ENCODE measurements at places on chromosomes 6 and 20. TPM values are rescaled to one million over a fixed set of nuclear protein-coding genes. Genes with fewer than 3 reads are reported as not detected.
A peak's percentile ranks its signal among the peaks of the same experiment; 100 is the strongest.

Gene RAB44
- polyA plus RNA-seq = 0.68 TPM

Gene FAM83B
- 0.72 TPM for polyA plus RNA-seq

Gene NR2E1
- polyA plus RNA-seq = not detected

Gene PHACTR2
- polyA plus RNA-seq = 11.2 TPM

Gene PLG
- 0.94 TPM for polyA plus RNA-seq

Gene RAMACL
- 0.37 TPM for polyA plus RNA-seq

Gene ELOVL4
- polyA plus RNA-seq = 3.2 TPM

DNA sequence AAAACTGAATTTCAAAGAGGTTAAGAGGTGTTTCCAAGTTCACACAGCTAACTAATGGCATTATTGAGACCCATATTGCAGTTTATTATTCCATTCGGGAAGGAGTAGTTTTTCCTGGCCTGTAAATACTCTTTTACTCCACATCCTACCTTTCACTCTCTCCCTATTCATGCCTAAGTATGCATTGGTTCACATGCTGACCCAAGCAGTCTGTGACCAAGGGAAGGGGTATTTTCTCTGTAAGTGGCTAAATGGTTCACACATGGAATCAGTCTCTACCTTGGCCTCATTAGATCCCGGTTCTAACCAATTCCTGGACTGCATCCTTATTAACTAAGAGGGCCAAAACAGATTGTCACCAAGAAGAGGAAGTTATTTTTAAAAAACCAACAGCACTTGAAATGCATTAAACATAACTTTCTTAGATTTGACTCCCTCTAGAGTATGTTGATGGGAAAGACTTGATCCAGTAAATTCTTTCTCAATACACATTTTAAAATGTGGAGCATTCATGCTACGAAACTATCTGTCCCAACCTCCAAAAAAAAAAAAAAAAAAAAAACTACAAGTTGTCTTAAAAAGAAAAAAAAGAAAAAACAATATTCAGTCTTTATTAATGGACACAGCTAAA, 17.8 kb upstream of the RSPO3 start:
- DNase-seq = no peak

DNA sequence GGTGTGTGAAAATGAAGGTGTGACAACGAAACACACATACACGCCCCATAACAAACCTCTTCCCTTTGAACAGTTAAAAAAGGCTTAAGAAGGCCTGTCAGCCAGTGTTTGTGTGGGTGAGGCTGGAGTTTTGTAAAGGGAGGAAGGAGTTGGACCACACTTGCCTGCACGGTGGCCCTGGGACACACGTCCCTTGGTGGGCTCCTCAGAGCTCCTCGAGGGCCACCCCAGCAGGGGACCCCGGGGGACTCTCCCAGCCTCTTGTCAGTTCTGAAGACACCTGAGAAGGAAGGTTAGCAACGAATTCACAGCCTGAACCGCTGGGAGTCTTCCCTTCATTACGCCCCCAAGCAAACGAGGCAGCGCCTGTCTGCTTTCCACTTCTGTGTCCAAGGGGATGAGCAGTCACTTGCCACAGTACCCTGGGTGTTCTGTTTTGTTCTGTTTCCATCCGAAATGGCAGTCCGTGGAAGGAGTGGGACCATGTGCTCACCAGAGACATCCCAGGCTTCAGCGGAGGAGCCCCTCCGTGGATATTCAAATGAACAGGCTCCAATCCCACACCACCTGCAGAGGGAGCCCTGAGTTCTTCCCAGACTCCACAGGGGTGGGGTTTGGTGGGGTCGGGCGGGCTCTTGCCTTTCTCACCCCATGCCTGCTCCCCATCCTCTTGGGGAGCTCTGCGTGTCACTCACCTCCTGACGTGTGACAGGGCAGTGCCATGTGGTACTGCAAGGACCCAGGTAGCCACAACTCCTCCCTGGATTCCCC, 68.6 kb downstream of the NRN1 start:
- DNase-seq = no peak

- no peak for DNase-seq
Measured at GRCh38 chr20:20465252-20465651, 97.3 kb downstream of the INSM1 start.

GRCh38 chr20:33119725-33120720, 40.6 kb downstream of the BPIFB4 start:
- DNase-seq = no peak

DNA sequence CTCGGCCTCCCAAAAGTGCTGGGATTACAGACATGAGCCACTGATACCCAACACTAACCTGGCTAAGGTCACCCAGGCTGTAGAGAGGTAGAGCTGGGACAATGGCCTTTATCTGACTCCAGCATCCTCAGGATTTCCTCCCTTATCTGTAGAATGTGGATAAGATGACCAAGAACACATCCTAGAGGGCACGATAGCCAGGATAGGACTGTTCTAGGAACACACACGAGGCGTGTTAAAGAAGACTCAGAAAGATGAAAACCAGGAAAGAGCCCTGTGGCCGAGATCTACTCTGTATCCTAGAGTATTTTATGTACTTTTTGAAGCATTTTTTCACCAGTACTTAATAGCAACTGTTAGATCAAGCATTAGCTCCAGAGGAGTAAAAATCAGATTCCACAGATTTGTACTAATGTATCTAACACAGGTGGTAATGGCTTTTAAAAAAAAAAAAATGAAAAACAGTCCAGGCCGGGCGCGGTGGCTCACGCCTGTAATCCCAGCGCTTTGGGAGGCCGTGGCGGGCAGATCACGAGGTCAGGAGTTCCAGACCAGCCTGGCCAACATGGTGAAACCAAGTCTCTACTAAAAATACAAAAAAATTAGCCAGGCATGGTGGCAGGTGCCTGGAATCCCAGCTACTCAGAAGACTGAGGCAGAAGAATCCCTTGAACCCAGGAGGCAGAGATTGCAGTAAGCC, 17.3 kb downstream of the PPP1R10 start:
- DNase-seq = no peak

DNA sequence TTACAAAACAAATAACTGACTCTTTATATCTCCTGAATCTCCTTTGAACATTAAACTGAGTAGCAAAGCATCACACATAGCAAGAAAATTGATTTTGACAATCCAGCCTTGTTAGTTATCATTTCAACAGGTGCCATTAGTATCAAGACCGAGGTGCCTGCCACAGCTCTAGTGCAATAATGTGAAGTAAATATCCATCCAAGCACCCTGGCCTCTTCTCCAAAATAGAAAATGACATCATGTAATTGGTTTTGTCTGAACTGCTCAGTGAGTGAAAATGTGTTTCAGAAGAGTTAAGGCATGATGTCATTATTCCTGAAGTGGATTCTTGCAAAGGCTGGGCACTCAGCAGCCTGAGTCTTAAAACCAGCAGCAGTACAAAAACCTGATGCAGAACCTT, 341.4 kb downstream of the PLCB1 start:
- no peak for DNase-seq

GRCh38 chr6:49939993-49940498, 23.9 kb downstream of the DEFB114 start:
- no peak for DNase-seq

- no peak for DNase-seq
Measured at GRCh38 chr20:36491901-36492617, 49.3 kb upstream of the MYL9 start.

DNA sequence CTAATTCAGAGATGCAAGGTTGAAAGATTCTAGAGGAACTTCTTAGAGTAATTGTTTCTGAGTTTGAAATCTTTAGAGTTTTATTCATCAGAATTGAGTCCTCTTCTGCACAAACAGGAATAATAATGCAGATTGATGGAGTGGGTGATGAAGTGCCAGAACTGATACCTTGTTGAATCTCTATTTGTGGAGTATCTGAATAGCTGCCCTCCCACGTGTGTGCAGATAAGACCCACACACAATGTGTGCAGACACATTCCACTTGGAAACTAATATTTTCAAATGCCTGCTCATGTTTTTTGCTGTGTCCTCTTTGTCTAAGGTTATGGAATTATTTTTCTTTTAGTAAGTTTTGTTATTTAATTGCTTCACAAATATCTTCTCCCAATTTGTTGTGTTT, 1167.8 kb upstream of the MAP3K7 start:
- no peak for DNase-seq

DNA sequence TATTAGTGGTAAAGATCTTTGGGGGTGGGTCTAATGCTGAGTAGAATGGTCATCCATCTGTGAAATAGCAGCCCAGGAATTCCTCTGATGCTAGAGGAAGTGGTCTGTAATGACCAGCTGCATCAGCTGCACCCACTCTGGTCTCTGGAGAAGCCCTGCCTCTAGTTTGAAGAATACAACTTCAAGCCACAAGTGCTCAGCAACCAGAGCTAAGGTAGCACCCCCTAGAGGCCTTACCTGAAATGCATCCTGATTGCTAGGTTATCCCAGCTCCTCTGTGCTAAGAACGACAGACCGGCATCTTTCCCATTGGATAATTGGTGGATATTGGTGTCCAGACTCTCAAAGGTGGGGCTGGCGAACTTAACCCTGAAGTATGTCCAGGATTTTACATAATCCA, 58.2 kb downstream of the DNAH8 start:
- no peak for DNase-seq

- DNase-seq = no peak
Measured at GRCh38 chr20:40457404-40457803, 231.6 kb downstream of the MAFB start.

GRCh38 chr20:39751557-39752137, 789.5 kb downstream of the DHX35 start:
- DNase-seq = no peak

GRCh38 chr20:34824806-34825529, 483 bp downstream of the NCOA6 start:
- DNase-seq = no peak

DNA sequence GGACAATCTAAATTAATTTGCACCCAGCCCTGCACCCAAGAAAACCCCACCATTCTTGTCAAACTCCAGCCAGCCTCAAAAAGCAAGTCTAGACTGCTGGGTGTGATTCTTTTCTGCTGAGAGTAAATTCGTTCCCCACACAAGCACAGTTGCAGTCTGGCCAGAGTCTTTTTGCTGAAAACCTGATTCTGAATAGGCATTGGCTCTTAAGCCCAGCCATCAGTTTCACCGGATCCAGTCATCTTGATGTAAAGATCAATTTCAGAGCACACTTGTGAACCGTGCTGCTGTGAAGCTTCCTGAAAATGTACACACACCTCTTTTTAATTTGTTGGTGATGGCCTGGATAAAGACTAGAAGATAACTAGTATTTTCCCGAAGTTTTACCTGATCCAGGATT, 159.4 kb upstream of the GGTLC1 start:
- no peak for DNase-seq

GRCh38 chr6:66558189-66558588, 851.2 kb upstream of the EYS start:
- DNase-seq = no peak

GRCh38 chr6:37190159-37190535, 20.2 kb downstream of the PIM1 start:
- no peak for DNase-seq

GRCh38 chr20:35277531-35278395, at the start of gene MMP24OS:
MMP24OS (minus strand) TSS chr20:35278122; CDS start chr20:35277929, 193 bp downstream.
- DNase-seq = peak; percentile 71

GRCh38 chr6:4743926-4744325, 32.3 kb upstream of the CDYL start:
- DNase-seq = no peak

GRCh38 chr6:54217018-54217417, 91.2 kb upstream of the TINAG start:
- DNase-seq = no peak

- no peak for DNase-seq
Measured at GRCh38 chr20:47016068-47016664, 121.5 kb downstream of the EYA2 start.

DNA sequence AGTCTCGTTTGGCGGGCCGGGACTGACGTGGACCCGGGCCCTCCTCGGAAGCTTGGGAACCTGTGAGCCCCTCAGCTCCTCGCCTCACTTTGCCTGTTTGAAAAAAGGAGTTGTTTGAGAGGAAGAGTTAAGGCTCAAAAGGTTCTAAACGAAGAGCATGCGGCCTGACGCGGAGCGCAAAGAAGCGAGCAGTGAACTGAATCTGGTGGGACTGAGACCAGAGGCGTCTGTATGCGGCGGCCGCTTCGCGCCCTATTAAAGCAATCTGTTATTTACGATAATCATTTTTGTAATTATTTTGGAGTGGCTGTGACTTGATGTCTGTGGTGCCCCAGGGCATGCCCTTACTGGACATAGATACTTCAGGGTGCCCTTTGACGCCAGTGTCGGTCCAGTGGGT, 3.3 kb upstream of the TFAP2C start:
- no peak for DNase-seq

GRCh38 chr20:276620-277495, 13.7 kb downstream of the C20orf96 start:
- no peak for DNase-seq

DNA sequence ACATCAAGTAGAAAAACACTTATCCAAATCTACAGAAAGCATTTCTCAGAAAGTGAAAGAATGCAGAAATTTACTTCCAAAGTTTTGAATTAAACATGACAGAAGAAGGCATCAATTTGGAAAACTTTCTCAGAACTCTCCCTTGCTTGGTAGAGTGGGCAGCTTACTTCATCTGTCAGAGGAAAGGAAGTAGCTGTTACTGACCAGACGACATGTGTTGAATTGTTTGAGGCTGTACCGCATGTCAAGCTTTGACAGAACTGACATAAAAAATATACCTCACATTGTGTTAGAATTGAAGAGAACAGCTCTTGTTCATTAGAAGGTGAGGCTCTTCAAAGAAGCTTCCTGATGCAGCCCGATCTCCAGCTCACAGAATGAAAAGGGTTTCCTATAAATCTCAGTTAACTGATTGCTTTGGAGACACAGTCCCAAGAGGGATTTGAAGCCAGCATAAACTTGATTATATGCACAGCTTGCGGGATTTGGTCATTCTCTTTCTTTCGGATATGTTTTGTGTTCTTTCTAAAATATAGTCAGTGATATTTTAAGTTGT, 190.7 kb downstream of the PLCB1 start:
- DNase-seq = no peak

DNA sequence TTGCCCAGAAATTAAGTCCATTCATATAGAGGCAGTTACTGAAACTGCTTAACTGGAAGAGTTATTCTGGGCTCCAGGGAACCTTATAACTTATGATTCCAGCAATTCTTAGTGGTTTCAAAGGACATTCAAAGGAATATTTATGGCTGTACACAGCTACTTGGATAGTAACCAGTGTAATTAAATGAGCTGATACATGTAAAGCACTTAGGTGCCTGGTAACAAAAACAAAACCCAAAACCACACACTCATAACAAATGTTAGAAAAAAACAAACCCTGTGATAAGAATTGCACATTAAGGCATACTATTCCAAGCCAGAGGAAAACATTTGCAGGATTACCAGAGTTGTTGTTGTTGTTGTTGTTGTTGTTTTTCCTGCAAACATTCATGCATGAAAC, 51.5 kb downstream of the STK4 start:
- DNase-seq = no peak

- no peak for DNase-seq
Measured at GRCh38 chr6:146594495-146594894, 4.3 kb upstream of the ADGB start.

- DNase-seq = no peak
Measured at GRCh38 chr6:99350573-99350972, 1.1 kb upstream of the FAXC start.

Measured in urinary bladder (tissue), 4 donors.